Activated CD8-positive, alpha-beta T cell treated with anti-CD3 and anti-CD28 coated beads for 36 hours (primary cell): ENCODE measurements at places on chromosomes 12 and 14. TPM values are rescaled to one million over a fixed set of nuclear protein-coding genes. Genes with fewer than 3 reads are reported as not detected.

Gene HNF1A
- not detected for total RNA-seq

Gene FOXN4
- not detected for total RNA-seq

Gene NYNRIN
- total RNA-seq, result 0.27 TPM

Gene PIK3C2G
- total RNA-seq, result not detected

Gene TMPRSS12
- not detected for total RNA-seq

Gene EID3
- 4.8 TPM for total RNA-seq

Gene PTGER2
- 19.5 TPM for total RNA-seq

Gene C14orf39
- not detected for total RNA-seq

DNA sequence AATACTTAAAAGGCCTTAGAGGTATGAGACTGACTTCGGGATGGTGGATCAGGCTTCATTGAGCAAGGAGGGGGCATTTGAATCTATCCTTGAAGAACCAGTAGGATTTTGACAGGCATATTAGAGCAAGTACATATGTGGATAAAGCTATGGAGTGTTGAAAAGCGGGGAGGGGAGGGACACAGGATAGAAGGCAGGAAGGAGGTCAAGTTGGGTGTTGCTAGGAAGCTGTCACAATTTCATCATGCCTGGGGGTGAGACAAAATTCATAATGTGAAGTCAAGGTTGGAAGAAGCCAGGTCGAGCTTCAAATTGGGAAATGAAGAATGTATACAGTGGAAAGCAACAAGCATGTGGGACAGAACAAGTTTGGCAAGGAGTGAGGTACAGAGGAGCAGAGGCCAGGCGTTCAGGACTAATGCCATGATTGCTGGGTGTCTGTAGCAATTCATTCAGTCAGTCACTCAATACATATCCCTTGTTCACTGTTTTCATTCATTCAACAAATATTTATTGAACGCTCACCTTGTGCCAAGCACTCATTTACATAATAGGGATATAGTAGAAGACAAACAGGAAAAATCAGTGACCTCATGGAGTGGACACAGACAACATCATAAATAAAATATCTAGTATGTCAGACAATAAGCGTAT is 58.3 kb upstream of the LTA4H start:
- no peak for DNase-seq

DNA sequence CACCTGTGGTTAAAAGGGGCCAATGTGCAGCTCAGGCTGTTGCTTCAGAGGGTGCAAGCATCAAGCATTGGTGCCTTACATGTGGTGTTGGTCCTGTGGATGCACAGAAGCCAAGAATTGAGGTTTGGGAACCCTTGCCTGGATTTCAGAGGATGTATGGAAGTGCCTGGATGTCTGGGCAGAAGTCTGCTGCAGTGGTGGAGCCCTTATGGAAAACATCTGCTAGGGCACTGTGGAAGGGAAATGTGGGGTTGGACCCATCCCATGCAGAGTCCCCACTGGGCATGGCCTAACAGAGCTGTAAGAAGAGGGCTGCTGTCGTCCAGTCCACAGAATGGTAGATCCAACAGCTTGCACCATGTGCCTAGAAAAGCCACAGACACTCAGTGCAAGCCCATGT is 36.6 kb downstream of the PCNX1 start:
- no peak for DNase-seq

DNA sequence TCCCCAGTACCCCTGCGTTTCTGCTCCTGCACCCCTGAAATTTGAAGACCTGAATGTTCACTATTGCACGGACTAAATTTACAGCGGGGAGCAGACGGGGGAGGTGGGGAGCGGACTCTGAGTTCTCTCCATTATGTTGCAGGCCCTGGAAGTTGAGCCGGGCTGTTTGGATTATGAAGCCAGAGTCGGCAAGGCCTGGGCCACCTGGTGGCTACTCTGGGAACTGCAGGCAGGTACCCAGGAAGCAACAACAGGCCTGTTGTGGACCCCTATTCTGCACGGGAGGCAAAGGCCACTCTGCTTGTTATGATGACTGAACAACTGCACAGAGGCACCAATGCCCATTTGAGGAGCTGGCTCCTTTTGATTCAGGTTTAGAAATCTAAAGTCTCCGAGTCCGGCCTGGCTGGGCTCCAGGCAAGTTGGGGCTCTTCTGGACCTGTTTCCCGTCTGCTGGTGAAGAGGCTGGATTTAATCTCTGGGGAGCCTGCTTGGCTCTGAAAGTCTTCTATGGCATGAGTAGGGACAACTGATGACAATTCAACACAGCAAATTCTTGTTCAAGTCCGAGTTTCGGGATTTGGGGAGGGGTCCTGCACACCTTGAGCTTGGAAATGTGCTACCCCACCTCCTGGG is 34.1 kb upstream of the FAM181A start:
- DNase-seq, result peak; percentile 84

DNA sequence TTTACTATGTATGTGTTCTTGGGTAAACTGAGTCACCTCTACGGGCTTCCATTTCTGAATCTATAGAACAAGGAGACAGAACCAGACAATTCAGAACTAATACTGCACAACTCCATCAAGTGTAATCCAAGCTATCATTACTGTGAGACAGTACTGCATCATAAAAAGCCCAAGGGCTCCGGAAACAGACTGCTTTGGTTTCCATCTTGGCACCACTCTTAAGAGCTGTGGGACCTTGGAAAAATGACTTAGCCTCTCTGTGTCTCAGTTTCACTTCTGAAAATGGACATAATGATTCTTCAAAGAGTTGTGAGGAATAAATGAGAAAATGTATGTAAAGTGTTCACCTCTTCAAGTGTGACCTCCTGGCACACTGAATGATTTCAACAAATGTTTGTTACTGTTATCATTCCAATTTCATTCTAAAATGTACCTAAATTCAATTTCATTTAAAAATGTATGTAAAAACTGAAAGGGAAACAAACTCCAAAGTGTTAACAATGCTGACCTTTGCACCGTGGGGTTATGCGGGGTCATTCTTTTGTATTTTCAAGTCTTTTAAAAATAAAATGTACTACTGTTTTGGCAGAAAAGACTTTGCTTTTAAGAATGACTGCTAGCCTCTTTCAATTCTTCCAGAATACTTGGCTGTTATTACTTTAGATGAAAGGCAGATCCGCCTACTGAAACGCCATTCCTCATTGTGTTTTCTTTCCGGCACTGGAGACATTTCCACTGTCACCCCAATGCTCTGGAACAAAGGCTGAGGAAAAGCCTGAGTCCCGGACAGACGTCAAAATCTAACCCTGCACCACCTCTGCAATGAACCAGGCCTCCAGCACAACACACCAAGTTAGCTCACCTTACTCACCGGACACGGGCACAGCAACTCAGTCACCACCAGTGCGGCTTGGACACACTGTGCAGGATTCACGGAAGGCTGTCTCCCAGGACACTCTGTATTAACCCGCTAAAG is 62.8 kb downstream of the TMCC3 start:
- DNase-seq, result no peak

DNA sequence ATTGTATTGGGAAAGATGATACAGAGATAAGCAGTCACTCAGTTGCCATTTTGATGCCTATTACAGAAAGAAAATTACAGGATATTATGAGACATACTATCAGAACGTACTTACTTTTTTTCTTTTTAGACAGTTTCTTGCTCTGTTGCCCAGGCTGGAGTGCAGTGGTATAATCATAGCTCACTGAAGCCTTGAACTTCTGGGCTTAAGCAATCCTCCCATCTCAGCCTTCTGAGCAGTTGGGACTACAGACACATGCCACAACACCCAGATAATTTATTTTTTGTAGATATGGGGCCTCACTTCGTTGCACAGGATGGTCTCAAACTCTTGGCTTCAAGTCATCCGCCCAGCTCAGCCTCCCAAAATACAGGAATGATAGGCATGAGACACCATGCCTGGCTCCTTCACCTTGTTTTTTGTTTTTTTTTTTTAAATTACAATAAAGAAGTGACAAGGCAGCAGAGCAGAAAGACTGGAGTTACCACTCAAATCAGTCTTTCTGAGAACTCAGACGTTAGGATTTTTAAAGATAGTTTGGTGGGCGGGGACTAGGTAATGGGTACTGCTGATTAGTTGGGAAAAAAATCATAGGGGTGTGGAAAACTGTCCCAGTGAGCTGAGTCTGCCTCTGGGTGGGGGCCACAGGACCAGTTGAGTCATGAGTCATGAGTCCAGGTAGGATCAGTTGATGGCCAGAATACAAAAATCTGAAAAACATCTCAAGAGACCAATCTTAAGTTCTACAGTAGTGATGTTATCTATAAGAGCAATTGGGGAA is 11.5 kb upstream of the CPM start:
- DNase-seq, result no peak

DNA sequence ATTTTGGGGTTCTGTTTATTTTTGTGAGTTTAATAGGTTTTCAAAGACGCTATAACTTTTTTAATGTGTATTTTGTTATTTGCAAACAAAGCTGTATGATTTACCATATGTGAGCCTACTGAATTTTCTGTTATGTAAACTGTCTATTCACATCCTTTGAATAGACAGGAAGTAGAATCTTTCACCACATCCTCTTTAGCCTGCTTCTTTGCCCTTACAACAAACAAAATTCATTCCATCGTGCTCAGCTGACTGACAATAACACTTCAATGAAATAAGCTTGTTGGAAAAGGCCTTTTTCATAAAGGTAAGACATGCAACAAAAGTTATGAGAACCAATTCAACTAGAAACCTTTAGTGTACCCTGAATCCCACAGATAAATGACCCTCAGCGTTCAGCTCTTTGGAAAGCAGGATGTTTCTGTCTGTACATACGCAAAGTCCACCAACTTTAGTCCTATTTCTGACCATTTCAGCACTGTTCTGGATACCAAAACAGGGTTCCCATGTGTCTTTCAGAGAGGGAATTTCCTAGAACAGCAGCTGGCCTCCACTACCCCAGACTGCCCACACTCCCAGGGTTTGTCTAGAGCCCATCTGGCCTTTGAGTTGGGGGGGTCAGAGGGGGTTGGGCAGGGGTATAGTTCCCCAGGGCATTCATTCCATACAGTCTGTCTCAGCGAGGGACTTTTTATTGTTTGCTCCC is 71.3 kb downstream of the DUSP6 start:
- DNase-seq, result no peak

DNA sequence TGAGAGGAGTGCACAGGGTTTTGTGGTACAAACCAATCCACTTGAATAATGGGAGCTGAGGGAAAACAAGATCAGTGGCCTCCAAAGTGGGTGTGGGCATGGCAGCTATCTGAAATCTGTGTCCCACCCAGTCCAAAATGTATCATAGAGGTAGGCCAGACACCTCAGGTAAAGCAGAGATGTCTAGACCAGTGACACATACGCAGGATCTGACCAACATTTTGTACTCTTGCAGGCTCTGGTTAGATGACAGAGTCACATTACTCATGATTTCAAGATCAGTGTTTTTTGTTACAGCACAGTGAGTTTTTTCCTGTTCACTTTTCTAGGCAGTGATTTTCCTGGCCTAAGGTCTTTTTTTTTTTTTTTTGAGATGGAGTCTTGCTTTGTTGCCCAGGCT is 211.8 kb downstream of the PCNX1 start:
- DNase-seq, result peak; percentile 15

DNA sequence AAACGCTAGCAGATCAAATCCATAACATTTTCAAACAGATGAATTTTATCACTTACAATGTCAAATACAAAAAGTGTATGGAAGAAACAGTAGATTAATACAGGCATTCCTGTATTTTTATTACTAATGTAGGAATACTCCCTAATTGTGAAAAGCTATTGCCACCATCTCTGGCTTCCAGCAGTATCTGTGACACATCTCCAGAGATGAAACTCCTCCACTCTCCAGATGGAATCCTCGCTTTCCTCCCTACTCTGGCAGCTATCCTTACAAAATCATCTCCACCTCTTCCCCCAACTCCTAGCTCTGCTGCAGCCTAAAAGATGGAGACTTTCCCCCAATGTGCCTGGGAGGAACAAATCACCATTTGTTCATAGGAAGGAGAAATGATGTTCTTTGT is 211.4 kb downstream of the SSPN start:
- no peak for DNase-seq

- DNase-seq, result peak; percentile 40
These were observed 6.0 kb downstream of the GALNT9 start for GRCh38 chr12:132323171-132324010.

DNA sequence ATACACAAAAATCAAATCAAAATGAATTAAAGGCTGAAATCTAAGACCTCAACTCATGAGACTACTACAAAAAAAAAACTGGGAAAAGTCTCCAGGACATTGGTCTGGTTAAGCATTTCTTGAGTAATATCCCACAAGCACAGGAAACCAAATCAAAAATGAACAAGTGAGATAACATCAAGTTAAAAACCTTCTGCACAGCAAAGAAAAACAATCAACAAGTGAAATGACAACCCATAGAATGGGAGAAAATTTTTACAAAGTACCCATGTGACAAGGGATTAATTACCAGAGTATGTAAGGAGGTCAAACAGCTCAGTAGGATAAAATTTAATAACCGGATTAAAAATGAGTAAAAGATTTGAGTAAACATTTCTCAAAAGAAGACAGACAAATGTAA is 338.7 kb downstream of the SLC16A7 start:
- no peak for DNase-seq

DNA sequence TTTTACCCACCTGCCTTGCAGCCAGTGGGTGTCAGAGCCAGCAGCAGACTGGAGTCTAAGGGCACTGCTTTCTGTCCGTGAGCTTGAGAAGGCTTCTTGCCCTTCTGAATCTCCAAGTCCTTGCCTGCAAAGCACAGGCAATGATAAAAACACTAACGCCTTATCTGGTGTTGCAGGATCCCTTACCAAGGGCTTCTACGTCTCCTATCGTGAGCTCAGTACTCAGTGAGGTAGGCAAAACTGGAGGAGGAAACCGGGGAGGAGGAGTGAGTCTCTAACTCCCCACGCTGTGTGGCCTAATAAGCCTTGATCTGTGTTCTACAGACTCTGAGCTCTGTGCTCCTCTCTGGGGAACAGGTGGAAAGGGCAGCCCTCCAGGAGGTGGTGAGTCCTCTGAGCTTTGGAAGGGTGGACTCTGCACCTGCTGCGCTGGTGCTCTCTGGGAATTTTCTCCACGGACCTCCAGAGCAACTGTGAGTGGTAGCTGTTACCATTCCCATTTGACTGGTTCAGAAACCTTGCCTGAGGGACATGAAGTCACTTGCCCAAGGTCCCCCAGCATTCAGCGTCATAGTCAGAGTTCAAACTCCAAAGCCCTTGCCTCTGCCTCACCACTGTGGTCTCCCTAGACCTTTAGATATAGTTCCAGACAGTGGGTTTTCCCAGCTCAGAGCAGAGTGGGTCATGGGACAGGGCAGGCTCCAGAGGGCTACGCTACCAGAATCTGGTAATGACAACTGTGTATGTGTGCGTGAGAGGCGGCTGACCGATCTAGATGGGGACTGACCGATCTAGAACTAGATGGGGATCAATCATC is 7.0 kb upstream of the MARK3 start:
- DNase-seq, result no peak

GRCh38 chr14:96053600-96054381 is 14.6 kb downstream of the C14orf132 start:
- no peak for DNase-seq
